DMS79 (cell line): ENCODE measurements at places on chromosomes 1 and 21.

GRCh38 chr1:180854001-180854400 lies 58.7 kb upstream of the KIAA1614 start:
- no peak for DNase-seq

DNA sequence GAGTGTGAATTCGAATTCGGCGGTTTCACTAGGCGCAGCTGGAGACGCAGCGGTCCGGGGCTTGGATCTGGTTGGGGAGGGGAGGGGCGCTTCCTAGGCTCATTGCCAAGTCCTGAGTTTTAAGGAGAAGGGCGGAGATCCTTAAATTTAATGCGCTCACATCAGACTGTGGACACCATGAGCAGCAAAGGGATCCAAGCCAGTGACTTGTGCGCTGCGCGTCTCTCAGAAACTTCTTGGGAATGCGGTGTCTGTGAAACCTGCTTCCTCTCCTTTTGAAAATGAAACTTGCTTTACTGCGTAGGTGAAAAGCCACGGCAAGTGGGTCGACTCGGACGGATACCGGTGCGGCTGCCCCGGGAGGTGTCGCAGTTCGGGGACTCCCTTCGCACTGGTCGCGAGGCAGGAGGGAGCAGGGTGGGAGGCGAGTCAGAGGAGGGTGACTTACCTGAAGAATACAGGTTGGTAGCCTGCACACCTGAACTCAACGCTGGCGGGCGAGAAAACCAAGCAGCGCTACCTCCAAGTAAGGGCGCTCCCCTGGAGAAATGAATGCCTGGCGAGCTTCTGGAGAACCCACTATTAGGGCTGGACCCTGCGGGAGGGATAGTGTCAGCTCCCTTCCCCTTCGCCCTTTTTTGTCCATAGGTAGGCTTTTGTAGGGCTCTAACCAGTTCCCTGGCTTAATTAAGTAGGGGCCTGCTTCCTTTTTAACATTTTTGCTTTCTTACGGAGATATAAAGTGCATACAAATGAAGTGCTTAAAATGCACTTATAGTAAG lies 992 bp downstream of the TENT5C start:
- no peak for DNase-seq

- DNase-seq, result no peak
These were observed 2.6 kb upstream of the SPTA1 start for GRCh38 chr1:158689110-158689509.

GRCh38 chr21:15144026-15144425 lies 79.2 kb upstream of the NRIP1 start:
- no peak for DNase-seq

- peak; percentile 56 for DNase-seq
These were observed 6.4 kb upstream of the MPZL1 start for GRCh38 chr1:167715157-167715999.

DNA sequence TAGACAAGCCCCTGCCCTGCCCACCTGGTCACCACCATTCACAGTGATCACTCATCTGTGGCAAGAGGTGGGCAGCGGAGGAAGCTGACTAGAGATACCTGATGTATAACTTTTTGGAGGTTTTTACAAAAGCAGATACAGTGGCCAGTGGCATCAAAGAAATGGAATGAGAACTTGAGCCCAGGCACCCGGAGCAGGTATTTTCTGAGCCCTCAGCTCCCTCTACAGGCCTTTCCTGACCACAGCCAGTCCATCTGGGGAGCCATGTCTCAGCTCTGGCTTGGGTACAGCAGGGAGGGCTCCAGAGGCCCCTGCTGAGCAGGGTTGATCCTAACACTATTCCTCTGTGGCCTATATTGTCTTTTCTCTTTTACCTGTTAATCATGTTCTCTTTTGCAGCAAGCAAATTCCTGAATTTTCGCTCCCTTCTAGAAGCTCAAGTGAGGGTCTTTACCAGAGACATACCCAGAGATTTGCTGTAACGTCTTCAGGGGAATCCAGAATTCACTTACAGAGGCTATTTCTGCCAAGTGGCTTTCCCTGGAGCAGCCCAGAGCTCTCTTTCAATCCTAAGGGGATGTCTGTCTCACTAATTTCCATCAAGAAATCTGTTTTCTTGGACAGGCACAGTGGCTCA lies 27.3 kb downstream of the GPR157 start:
- peak; percentile 45 for DNase-seq

- no peak for DNase-seq
These were observed 215.3 kb downstream of the BRINP2 start for GRCh38 chr1:177385760-177386698.

DNA sequence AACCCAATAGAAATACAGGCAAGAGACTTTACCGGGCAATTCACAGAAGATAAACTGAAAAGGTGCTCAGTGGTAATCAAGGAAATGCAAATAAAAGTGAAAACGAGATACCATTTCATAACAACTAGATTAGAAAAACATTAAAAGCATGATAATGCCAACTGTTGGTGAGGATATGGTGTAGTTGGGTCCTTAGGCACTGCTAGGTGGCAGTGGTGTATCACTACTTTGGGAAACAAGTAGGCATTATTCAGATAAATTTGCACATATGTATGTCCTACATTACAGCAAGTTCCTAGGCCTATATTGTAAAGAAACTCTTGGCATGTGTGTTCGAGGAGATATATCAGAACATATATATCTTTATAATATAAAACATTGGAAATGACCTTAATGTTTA lies 31.0 kb downstream of the AZIN2 start:
- no peak for DNase-seq

- no peak for DNase-seq
These were observed 55.2 kb downstream of the COL6A1 start for GRCh38 chr21:46036696-46037330.

GRCh38 chr1:156012051-156012817 lies 8.5 kb downstream of the SSR2 start:
- no peak for DNase-seq

DNA sequence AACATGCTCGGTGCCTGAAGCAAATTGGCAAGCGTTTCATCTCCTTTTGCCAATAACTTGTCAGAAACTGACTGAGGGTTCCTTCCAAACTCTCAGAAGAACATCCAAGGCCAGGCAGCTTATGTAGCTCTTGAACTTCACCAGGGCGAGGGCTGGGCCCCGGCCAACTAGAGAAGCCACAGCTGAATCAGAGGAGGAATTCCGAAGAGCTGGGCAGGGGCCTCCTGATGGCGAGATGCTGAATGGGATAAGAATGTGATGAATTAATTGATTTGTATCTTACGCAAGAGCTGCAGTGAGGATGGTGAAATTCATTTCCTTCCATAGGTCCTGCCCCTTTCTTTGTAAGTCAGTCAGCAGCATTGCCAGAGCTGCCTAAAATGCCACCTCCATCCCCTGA lies 345.8 kb downstream of the KIF26B start:
- DNase-seq, result peak; percentile 5

- DNase-seq, result no peak
These were observed 106.8 kb downstream of the NTNG1 start for GRCh38 chr1:107247679-107248078.

GRCh38 chr1:27664291-27664690 lies 7.7 kb downstream of the IFI6 start:
- no peak for DNase-seq

GRCh38 chr1:167776616-167777268 lies 55.0 kb downstream of the MPZL1 start:
- no peak for DNase-seq

DNA sequence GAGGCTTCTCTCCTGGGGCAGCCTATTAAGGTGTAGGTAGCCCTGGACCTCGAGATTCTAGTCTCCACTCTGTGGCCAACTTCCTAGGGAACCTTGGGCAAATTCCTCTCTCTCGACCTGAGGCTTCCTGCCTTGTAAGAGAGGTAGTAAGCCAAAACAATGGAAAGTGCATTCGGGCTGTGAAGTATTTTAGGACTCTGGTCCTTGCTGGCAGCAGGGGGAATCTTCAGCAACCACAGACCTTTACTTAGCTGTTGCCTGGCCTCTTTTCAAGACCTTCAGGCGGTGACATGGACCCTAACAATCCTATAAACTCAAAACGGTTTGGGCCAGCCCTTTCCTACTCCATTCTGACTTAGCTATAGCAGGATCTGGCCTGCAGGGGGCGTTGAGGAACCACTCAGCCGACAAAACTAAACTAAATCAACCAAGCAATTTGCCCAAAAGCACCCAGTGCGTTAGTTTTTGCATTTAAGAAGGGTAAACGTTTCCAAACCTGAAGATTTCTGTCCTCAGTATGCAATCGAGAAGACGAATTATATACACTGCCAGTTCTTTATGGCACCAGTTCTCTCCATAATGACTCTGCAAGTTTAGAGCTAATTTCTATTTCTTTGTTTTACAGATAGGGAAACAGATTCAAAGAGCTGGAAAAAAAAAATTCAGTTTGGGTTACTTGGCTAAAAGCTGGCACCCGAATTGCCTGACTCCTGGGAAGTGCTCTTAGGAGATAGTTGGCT lies 10.9 kb upstream of the SESN2 start:
- peak; percentile 59 for DNase-seq

- DNase-seq, result peak; percentile 60
These were observed 1.2 kb upstream of the ADAM15 start for GRCh38 chr1:155049651-155050559.

DNA sequence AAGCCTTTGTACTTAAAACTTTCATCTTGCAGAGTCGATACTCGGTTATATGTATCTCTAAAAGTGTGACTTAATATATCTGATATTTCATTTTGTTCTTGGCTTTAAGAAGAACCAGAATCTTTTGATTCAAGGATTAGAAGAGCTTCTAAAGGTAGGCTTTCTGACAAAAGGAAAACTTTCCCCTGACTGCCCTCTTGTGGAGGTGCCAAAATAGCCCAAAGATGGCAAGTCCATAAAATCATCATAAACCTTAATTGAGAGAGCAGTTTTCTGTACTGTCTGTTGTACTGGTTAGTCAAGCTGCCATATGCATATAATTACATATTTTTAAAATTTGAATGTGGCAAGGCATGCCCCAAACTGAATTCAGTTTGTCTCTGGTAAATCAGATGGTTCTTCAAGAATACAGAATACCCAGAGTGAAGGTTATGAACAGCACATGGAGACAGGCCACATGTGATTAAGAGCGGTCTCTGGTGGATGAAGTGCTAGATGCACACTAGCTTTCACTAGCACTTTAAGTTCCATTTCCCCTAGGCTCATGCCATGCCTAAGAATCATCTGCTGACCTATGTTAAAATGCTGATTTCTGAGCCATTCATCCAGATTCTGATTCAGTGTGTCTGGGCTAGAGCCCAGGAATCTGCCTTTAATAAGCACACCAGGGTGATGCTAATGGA lies 27.7 kb upstream of the ELAVL4 start:
- DNase-seq, result peak; percentile 13

- DNase-seq, result no peak
These were observed 1128.2 kb downstream of the PLA2G4A start for GRCh38 chr1:187956975-187957374.

DNA sequence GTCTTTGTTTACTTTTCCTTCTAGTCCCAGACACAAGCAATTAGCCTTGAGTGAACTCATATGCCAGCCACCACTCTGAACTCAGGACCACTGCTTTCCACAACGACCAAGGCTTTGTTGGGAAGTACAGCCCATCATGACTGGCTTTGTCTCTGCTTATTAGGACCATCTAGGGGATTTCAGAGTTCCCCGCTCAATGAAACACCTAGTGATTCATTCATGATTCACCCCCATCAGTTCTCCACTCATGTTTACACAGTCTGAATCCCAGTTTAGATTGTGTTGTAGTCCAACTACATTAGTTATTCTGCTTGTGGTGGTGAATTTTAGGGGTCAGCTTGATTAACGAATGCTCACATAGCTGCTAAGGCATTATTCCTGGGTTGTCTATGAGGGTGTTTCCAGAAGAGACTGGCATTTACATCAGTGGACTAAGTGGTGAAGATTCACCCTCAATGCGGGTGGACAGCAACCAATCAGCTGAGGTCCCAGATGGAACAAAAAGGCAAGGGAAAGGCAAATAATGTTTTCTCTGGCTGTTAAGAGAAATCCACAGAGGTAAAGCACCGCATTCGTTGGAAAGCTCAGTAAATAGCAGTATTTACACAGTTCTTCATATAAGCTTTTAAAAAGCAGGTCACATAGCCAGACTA lies 122.7 kb downstream of the RGS21 start:
- no peak for DNase-seq

GRCh38 chr1:12406211-12407021 lies 176.6 kb downstream of the VPS13D start:
- DNase-seq, result no peak

GRCh38 chr1:94925004-94925403 lies 1.9 kb downstream of the CNN3 start:
- DNase-seq, result no peak

DNA sequence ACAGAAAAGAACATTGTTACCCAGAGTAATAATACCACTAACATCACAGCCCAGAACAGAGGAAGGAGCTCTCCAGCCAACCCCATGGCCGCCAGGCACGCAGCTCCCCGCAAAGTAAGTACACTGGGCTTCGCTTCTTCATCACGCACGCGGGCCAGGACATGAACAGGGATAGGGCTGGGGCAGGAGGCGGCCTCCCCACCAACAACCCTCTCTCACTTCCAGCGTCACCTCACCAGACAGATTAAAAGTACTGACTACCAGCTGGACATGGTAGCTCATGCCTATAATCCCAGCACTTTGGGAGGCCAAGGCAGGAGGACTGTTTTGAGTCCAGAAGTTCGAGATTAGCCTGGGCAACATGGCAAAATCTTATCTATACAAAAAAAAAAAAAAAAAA lies 78.3 kb downstream of the NPHP4 start:
- no peak for DNase-seq

DNA sequence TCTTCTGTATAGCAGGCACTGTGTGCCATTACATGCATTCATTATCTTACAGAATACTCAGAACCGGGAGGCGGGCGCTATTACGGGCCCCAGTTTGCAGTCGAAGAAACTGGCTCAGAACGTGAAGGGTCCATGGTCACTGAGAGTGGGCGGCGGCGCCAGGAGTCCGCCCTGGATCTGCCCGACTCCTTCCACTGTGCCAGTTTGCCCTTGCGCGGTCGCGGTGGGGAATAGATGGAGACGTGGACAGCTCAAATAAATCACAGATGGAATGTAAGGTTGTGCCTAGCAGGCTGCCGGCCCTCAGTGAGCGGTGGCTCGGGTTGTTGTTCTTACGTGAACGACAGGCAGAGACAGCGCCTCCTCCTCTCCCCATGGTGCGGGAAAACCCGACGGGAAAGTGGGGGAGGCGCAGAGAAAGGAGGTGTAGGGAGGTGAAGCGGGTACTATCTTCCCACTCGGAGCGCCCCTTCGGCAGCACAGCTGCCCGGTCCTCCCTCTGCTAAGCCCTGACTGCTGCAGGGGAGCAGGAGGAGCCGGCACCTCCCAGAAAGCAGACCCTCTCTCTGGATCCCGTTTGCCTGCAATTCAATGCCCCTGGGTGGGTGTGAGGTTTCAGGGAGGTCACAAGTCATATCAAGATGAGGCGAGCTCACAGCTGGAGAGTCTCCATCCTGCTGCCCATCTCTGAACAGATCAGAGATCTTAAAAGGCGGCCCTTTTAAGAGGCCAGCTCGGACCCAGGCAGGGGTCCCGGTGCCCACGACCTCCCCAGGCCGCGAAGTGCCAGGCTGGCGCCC lies 1.1 kb downstream of the COL9A2 start:
- peak; percentile 54 for DNase-seq

GRCh38 chr1:220695426-220695825 lies 5.3 kb downstream of the C1orf115 start:
- no peak for DNase-seq

DNA sequence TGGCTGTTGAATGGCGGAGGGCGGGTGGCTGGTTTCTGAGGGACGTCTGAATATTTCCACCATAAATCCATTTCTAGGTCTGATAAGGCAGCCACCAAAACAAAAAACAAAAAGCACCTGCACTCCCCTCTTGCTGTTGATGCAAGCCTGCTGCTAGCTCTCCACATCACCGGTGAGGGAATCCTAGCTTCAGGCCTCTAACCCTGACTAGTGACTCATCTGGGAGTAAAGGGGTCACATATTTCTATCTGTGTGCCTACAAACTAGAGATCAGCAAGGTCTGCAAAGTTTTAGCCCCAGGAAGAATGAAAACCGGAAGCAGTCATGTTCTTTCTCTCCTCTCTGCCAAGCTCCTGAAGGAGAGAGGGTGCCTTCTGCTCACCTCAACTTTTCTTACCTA lies 10.3 kb upstream of the ERMAP start:
- DNase-seq, result no peak
